ENCODE measurements at places on chromosomes 12 and 14.

DNA sequence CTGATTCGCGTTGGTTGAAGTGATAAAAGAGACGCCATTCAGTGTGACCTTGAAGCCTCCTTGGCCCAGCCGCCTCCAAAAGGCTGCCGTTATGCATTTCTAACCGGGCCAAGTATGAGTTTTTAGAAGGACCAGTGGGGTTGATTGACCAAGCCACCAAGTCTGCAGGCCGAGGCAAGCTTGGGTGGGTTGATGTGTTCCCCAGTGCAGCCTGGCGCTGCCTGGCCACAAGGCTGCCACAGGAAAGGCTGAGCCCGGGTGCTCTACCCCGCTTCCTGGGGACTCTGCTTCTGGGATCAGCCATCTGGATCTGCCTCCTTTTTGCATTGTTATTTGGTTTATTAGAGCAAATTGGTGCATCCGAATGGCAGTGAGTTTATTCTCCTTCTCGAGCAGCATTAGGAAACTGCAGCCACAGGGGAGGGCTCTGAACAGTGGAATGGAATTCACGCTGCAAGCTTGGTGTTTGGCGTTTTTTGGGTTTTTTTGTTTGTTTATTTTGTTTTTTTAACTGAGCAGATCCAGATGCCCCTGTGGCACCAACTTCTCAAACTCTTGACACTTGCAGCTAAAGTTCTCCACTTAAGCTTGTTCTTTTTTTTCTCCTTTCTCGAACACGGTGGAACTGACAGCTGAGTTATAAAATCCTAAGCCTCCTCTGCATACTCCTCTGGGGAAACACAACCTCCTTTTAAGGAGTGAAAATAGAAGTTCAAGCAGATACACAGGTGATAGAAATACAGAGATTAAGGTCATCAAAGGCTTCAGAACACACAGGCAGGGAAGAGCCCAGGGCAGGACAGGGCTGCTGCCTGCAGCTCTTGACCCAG, 145.4 kb upstream of the FKBP4 start:
- no peak for DNase-seq

DNA sequence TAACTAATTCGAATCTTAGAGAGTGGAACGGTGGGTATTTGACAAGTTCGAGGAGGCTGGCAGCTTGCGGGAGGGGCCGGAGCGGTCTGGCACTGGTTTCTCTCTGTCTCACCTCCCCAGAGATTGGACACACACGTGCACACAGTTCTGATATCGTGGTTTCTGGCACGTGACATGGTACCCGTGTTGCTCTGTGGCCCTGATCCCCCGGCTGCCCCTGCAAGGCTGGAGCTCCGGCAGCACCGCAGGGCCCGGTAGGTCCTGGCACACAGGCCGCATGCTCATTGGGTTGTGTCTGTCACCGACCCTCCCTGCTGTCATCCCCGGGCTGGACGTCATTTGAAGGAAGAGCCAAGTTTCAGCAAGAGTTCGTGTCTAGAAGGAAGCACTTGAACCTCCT, 82.7 kb downstream of the PPP2R5C start:
- no peak for DNase-seq

DNA sequence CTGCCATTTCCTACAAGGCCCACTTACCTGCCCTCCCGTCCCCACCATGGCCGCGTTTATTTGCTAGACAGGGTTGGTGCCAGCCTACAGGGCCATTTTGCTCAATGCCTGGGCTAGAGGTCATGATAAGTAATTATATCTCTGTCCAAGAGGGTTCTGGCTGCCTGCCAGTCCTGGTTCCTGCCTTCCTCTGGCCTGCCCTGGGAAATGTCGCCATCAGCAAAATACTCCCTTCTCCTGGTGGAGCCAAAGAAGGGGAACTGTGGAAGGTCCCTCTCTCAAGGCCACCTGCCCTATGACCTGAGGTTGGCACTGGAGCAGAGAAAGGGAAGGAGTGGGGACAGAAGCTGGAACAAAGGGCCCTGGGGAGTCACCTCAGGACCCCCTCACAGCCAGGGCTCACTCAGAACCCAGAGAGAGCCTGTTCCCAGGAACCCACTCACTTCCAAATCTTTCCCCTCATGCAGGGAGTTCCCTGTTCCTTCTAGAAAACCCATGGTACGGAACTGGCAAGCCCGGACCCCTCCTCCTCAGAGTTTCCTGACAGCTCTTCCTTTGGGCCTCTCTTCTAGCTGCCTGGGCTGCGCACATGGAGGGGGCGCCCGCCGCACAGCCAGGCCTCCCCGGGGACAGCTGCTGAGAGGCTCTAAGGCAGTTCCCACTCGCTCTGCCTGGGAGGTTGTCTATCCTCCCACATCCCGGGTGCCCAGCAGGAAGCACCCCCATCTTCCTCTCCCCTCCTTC, 280.5 kb downstream of the DPF3 start:
- no peak for DNase-seq

DNA sequence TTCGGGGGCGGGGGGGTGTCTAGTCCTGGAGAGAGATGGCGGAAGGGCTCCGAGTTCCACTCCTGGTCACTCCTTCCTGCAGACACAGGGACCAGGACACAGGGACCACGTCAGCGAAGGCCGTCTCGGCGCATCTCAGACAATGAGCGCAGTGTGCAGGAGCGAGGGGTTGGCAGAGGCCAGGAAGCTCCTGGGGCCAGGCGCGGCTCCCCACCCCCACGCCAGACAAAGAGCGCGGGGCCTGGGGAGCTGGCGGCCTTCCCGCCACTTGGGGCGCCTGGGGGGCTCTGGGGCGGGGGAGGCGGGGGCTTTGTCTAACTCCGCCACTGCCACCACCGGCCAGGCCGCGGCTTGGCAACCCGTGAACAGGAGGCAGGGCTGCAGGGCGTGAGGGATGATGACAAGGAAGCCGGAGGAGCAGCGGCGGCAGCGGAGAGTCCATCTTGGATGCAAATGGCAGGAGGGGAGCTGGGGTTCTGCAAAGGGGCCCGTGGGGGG, 2.2 kb downstream of the CDK2AP1 start:
- no peak for DNase-seq

- DNase-seq, result no peak
Measured at GRCh38 chr12:132455565-132455964, 34.4 kb upstream of the FBRSL1 start.

DNA sequence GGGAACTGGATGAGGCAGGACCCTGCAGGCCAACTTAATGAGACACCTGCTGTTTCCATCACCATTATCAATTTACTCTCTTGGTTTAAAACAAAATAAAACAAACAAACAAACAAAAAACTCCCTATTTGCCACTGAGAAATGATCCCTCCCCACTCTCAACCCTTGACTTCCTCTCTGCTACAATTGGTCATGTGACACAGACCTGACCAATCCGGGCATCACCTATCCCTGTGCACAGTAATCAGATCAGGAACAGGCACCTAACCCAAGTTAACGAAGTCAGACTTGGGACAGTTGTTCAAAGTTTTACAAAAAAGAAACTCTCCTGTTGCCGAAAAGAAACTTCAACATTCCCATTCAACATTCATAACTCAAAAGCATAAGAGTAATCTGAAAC, 58.4 kb downstream of the NELL2 start:
- DNase-seq, result no peak

DNA sequence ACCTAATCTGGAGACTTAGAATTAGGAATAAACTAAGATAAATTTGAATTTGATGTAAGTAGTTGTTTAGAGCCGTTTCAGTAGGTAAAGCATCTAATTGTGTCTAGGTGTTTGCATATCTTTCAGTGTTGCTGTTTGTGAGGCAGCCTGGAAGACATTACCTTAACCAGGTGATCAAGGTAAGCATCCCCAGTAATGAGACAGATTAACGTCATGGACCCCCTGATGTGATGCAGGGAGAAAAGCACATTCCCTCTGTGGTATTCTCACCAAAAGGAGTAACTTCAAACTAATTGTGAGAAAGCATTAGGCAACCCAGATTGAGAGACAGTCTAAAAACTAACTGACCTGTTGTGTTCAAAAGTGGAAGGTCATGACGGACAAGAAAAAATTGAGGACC, 251.6 kb downstream of the NUAK1 start:
- no peak for DNase-seq

DNA sequence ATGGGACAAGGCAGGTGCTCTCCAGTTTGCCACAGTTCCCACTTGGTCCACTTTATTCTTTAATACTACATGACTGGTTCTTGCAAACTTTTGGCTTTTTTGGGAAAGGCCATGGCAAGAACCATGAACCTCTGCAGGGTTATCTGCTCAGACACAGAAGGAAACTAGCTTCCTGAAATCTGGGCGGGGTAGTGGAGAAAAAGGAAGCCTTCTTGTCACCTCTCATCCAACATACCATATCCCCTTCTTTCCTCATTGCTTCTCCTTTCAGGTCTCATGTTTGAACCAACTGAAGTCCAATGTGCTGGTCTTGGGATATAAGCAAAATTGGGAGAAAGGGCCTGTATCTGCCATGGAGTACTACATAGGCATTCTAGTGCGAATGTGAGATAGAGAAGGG, 5.5 kb upstream of the KLHL33 start:
- DNase-seq, result no peak

- DNase-seq, result no peak
Measured at GRCh38 chr14:21072031-21072473, 1.9 kb downstream of the ARHGEF40 start.

DNA sequence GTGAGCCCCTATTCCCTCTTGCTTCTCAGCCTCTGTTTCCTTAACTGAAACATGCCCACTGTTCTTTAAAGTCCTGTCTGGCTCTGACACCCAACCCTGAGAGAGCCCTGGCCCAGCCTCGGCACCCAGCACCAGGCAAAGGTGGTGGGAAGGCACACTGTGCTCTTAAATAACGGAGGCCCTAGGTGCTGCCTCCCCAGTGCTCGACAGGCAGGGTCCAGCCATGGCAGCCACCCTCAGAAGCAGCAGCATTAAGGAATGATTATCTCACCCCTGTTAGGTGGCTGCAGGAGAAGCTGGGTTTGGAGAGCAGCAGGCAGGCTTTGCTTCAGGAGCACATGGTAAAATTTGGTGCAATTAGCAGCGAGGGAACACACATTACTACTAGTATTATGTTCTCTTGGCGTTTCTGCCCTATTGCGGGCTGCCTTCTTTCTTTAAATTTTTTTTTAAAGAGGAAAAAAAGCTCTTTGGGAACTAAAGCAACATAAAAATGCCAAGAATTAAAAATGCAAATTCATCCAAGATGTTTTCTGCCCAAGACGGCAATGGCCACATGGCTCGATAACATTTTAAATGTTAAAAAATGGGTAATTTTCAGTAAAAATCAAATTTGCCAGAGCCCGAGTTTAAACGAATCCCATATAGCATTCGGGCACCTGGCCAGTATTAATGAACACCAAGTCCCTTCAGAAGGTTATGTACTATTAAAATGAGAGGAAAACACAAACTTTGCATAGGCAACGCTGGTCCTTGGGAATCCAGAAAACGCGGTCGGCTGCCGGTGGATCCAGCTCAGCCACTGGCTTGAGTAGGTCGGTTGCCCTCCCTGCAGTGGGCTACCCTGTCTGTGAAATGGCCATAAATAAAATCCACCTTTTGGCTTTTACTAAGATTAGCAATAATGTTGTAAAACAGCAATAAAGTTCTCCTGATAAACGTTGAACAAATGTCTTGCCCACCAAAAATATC, 152.2 kb downstream of the BCL11B start:
- DNase-seq, result no peak

DNA sequence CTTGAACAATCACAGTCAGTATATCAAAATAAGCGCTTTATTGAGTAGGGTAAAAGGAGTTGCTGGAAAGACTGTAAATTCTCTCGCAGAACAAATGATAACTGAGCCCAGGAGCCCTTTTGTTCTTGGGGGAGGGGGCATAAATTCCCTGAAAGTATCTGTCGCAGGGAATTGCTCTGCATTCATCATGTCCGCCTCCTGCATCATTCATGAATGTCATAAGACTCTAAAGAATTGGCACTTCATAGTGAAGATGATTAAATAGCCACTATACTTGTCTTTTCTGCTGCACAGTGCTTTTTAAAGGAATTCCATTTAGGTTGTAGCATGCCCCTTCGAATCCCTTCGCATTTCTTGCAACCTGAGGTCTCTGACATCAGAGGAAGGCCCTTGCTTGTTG, 762.3 kb downstream of the DIO2 start:
- DNase-seq, result no peak

DNA sequence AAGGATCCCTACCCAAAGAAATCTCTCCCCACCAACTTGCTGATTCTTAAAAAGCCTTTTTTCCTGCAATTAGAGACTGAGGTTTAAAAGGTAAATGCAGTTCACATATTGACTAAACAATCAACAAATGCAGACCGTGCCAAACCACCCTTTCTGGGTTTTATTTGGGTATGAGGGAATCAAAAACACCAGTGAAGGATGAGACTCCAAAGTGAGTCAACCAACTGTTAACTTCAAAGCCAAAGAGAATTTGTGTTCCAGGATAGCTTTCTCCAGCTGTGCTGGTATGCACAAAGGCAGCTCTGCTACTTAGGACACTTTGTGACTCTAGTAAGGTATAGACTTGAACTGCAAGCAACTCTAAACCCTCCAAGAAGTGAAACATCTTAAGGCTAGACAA, 39.4 kb downstream of the RPS29 start:
- DNase-seq, result no peak

- DNase-seq, result no peak
Measured at GRCh38 chr12:116577154-116577561, 18.0 kb downstream of the MAP1LC3B2 start.

- DNase-seq, result peak; percentile 61
Measured at GRCh38 chr12:116143909-116144308, 133.6 kb downstream of the MED13L start.

DNA sequence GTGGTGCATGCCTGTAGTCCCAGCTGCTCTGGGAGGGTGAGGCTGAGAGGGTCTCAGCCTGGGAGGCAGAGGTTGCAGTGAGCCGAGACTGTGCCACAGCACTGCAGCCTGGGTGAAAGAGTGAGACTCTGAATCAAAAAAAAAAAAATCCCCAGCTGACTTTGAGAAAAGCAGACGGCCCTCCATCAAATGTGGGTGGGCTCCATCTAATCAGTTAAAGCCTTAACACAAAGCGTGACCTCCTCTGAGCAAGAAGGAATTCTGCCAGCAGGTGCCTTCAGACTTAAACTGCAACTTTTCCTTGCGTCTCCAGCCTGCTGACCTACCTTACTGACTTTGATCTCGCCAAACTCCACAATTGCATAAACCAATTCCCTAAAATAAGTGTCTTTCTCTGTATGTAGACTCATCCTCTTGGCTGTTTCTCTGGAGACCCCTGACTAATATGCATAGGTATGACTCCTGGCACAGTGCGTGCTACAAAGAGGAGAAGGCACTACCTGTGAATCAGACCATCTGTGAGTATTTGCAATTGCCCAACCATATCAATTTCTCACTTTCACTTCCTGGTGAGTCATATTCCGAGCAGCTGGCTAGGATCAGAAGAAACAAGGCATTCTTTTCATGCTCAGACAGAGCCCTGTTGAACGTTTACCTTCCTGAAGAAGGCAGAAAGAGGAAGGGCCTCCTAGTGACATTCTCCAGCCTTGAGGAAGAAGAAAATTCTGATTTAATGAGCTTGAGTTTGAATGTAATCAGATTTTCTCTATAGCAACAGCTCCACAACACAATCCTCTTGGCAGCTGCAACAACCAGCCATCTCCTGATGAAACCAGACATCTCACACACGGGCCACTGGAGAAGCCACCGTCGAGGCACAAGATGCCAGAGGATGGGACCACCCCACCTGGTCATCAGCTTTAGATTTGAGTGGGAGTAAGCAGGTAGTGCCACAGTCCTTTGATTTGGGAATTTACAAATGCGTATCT, 54.3 kb downstream of the CLMN start:
- DNase-seq, result peak; percentile 98

Data from non-pigmented ciliary epithelial cell (primary cell).